Upper lobe of right lung (tissue), 1 donor: ENCODE measurements at places on chromosomes 6 and 20. TPM values are rescaled to one million over a fixed set of nuclear protein-coding genes. Genes with fewer than 3 reads are reported as not detected.

DNA sequence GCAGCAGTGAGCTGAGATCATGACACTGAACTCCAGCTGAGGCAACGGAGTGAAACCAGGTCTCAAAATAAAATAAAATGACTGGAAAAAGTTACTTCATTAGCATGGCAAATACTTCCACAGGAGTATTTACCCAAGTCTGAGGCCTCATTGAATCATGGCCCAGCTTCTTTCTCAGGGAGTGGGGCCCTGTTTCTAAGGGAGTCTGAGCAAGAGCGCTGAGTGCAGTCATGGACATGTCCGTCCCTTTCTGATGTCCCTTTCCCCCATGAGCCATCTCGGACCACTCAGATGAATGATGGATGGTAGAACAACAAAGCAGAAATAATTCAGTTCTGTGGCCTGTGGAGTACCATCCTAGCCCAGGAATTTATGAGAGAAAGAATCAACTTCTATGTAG, 7.8 kb upstream of the DTD1 start:
- no peak for DNase-seq

- no peak for DNase-seq
These were observed 137.2 kb downstream of the BACH2 start for GRCh38 chr6:90159452-90159851.

- no peak for DNase-seq
These were observed 8.9 kb upstream of the DDR1 start for GRCh38 chr6:30875244-30876038.

- no peak for DNase-seq
These were observed 46.2 kb upstream of the SDHAF4 start for GRCh38 chr6:70520575-70520974.

Gene TRIM40
- total RNA-seq = not detected
